ENCODE measurements at places on chromosomes 12 and 14.
A peak's percentile ranks its signal among the peaks of the same experiment; 100 is the strongest.

DNA sequence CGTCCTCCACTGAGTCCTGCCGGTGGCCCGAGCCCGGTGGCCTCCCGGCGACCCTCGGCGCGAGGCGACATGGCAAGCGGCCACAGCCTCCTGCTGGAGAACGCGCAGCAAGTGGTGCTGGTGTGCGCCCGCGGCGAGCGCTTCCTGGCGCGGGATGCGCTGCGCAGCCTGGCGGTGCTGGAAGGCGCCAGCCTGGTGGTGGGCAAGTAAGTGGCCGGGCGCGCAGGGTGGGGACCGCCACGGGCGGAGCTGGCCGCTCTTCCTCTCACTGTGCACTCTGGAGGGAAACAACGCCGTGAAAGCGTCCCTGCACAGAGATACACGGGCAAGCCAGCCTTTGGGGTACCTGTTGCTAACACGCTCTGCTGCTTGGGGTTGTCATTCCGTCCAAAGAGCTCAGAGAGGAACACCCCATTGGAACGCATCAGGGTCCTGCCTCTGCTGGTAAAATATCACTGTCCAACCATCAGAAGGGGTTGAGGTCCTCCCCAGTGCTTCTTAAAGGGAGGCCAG lies at the start of gene AMDHD1:
TSS of gene AMDHD1 (plus strand) at position 2 of the 513 bp plus-strand sequence. CDS start at position 70, 68 bp downstream.
- no peaks in the 10 kb centered on the region for H3K36me3 ChIP-seq
- H3K27me3 ChIP-seq = no peaks in the 10 kb centered on the region
- no peaks in the 10 kb centered on the region for H3K4me1 ChIP-seq
- DNase-seq = peak; percentile 52

DNA sequence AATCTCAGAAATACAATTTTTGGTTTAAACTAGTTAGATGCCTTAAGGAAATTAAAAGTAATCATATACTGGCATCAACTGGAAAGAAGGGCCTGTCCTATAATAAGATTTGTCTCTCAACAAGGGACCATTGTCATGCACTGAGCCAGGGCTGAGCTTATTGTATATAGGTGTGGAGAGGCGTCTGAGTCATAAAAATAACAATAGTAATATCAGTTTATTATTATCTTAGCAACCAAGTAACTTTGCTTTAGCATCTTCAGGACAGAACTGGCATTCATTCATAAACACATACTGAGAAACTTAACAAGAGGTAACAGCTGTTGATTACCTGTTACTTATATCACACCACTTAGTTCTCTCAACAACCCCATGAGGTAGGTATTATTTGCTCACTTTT lies 7.1 kb downstream of the KRT75 start:
- no peak for DNase-seq
- no peaks in the 10 kb centered on the region for H3K27me3 ChIP-seq
- H3K36me3 ChIP-seq = no peaks in the 10 kb centered on the region
- H3K4me1 ChIP-seq = peaks cover 6% of the 10 kb centered on the region
- no peak overlapping the region for H3K27ac ChIP-seq

DNA sequence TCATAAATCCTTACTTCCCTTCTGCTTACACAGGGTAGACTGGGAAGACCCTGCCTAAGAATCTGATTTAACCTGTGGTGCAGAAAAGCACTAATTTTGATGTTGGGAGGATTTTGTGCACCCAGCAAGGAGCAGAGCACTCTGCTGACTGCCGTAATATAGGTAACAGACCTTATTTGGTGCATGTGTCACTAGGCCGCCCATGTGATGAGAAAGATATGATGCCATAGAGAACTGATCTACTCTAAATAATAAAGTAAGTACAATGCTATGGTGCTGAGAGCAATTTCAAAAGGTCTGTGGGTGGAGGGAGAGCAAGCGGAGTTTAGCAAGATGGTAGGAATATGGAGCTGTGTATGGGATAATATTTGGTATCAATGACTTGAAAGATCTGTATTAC lies 1663.6 kb upstream of the SEL1L start:
- no peaks in the 10 kb centered on the region for H3K36me3 ChIP-seq
- no peaks in the 10 kb centered on the region for H3K4me1 ChIP-seq
- H3K4me3 ChIP-seq = no peak overlapping the region
- no peaks in the 10 kb centered on the region for H3K27me3 ChIP-seq
- DNase-seq = no peak

- H3K4me1 ChIP-seq = no peaks in the 10 kb centered on the region
- H3K27me3 ChIP-seq = no peaks in the 10 kb centered on the region
- H3K36me3 ChIP-seq = peaks cover 1% of the 10 kb centered on the region
- H3K27ac ChIP-seq = no peak overlapping the region
Measured at GRCh38 chr12:19298836-19299605, 140.3 kb upstream of the AEBP2 start.

GRCh38 chr12:54740882-54741281 lies 92.7 kb upstream of the DCD start:
- H3K27ac ChIP-seq = no peak overlapping the region
- no peak for DNase-seq
- no peaks in the 10 kb centered on the region for H3K36me3 ChIP-seq
- no peaks in the 10 kb centered on the region for H3K27me3 ChIP-seq
- H3K4me1 ChIP-seq = no peaks in the 10 kb centered on the region

- peak overlapping the region; percentile 99 for H3K27ac ChIP-seq
- H3K36me3 ChIP-seq = peaks cover 1% of the 10 kb centered on the region
- peaks cover 38% of the 10 kb centered on the region for H3K4me1 ChIP-seq
- H3K4me3 ChIP-seq = no peak overlapping the region
- H3K27me3 ChIP-seq = no peaks in the 10 kb centered on the region
Measured at GRCh38 chr12:113246478-113247122, 25.3 kb downstream of the TPCN1 start.

DNA sequence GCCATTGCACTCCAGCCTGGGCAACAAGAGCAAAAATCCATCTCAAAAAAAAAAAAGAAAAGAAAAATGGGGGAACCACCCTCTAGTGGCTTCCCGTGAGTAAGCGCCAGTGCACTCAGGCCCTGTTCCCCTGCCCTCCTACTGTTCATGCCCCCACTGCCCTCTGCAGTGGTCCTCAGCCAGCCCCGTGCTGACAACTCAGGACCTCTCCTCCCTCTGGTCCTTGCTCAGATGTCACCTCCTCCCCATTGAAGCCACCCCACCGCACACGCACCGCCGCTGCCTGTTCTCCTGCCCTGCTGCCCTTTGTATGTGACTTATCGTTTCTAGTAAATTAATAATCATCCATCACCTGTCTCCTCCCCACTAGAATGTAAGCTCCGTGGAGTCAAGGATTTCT lies 58.8 kb upstream of the DYNC1H1 start:
- H3K36me3 ChIP-seq = peaks cover 2% of the 10 kb centered on the region
- no peak overlapping the region for H3K27ac ChIP-seq
- no peak overlapping the region for H3K4me3 ChIP-seq
- no peaks in the 10 kb centered on the region for H3K4me1 ChIP-seq
- no peak for DNase-seq

DNA sequence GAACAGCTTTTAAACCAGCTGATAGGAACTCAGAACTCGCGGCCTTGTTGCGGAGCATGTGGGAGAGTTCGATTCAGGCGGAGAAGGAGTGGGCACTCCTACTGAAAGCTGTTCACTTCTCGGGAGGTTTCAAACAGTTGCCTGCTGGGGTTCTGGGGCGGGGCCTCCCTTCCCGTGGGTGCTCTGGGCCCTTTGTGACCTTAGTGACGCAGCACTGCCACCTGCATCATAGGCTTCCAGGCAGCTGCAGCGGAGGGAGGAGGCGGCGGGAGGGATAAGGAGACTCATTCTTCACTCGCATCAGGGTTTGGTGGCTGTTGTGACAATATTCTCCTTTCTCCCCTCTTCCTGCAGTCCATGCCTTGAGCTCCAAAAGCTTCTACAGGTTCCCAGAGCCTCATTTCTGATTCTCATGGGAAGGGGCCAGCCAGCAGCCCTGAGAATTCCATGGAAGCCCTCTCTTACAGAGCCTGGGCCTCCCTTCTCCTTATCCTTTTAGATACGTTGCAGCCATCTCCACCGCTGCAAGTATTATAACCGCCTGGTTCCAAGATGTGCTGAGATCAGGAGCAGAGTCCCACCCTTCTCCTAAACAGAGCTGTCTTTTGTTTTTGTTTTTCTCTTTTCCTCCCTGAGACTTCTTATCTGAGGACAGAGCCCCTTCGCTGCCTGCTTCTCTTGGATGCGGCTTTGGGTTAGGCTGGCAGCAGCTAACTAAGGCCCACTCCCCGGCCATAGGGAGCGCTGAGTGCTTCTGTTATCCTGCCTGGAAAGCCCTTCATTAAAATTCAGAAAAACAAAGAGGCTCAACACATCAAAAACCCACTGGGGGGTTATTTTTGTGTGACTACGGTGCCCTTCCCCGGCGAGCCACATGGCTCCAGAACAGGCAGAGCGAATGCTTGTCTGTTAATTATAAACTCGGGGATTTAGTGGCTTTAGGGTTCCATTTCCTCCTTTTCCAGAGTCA lies 67.6 kb upstream of the GPATCH2L start:
- no peaks in the 10 kb centered on the region for H3K27me3 ChIP-seq
- no peaks in the 10 kb centered on the region for H3K36me3 ChIP-seq
- no peaks in the 10 kb centered on the region for H3K4me1 ChIP-seq
- no peak overlapping the region for H3K27ac ChIP-seq
- no peak for DNase-seq

GRCh38 chr12:77118696-77119095 lies 53.3 kb upstream of the E2F7 start:
- no peaks in the 10 kb centered on the region for H3K36me3 ChIP-seq
- no peak overlapping the region for H3K4me3 ChIP-seq

DNA sequence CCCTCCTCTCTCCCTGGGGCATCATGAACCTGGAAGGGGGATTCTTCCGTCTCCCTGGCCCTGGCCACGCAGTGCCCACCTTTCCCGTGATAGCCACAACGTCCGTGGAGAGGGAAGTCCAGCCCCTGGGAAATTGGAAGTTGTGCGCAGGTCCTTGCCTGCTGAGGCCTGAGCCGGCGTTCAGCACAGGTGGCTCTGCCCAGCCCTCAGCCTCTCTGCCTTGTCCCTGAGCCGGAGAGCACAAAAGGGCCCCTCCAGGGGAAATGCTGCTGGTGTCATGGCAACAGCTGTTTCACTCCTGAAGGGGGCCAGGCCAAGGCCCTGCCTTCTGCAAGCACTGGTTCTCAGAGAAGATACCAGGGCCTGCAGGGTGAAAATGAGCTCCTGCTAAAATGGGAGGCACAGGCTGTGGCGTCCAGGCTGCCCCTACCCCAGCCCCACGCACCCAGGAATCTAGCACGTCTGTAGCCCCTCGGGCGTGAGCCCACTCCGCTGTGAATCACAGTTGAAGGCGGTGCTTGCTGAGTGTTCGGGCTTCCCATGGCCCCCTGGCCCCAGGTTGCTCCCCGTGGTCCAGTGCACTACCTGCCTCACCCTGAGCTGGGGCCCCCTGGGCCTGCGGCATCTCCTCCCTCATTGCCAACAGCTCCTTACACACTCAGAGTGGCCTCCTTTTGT lies 149.4 kb downstream of the ADGRD1 start:
- H3K27me3 ChIP-seq = no peaks in the 10 kb centered on the region
- DNase-seq = no peak
- no peak overlapping the region for H3K4me3 ChIP-seq
- no peaks in the 10 kb centered on the region for H3K36me3 ChIP-seq

GRCh38 chr14:104545942-104546501 lies 33.5 kb upstream of the C14orf180 start:
- H3K27ac ChIP-seq = no peak overlapping the region
- no peaks in the 10 kb centered on the region for H3K4me1 ChIP-seq
- DNase-seq = no peak
- no peak overlapping the region for H3K4me3 ChIP-seq
- H3K27me3 ChIP-seq = peaks cover 6% of the 10 kb centered on the region
- H3K36me3 ChIP-seq = no peaks in the 10 kb centered on the region

DNA sequence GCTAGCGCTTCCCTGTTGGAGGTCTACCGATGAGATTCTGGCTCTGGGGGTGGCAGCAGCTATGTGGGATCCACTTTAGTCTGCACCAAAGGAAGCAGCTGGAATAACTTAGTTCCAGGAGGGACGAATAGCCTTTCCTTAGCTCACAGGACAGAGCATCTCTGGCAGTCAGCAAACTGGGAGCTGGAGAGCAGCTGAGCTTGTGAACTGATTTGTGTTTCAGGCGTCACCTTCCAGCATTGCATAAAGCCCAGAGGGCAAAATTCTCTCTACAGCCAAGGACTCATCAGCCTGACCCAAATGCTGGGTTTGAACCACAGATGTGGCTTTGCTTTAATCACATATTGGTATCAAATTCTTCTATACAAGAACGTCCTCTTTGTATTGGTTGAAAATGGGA lies 81.9 kb upstream of the PELI2 start:
- no peak overlapping the region for H3K4me3 ChIP-seq
- no peaks in the 10 kb centered on the region for H3K36me3 ChIP-seq
- no peaks in the 10 kb centered on the region for H3K27me3 ChIP-seq
- H3K4me1 ChIP-seq = no peaks in the 10 kb centered on the region
- no peak overlapping the region for H3K27ac ChIP-seq
- DNase-seq = no peak

DNA sequence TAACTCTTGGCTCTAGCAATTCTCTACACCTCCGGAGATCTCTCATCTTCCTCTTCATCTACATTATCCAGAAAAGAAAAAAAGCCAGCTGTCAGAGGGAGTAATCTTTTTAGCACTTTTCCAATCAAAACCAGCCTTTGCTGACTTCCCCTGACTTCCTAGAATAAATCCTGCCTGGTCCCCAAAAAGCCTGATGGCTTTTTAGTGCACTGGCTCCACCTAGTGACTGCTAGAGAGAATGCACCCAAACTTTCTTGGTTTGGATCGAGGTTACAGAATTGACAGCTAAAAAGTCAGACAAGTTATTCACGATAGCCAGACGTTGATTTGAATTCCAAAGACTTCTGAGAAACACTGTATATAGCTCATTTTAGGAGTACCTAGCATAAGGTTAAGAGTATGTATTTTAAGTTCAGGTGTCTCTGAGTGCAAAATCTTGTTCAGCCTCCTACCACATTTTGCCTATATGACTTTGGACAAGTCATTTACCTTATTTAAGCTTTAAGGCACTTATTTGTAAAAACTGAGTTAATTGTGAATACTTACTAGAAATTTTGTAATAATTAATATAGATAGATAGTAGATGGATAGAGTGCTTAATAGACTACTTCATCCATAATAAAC lies 185.7 kb upstream of the GRIN2B start:
- H3K4me3 ChIP-seq = no peak overlapping the region
- no peak overlapping the region for H3K27ac ChIP-seq
- H3K27me3 ChIP-seq = no peaks in the 10 kb centered on the region
- no peaks in the 10 kb centered on the region for H3K36me3 ChIP-seq
- peak; percentile 80 for DNase-seq
- H3K4me1 ChIP-seq = no peaks in the 10 kb centered on the region
